ENCODE measurements at places on chromosomes 2 and 18. TPM values are rescaled to one million over a fixed set of nuclear protein-coding genes. Genes with fewer than 3 reads are reported as not detected.
A peak's percentile ranks its signal among the peaks of the same experiment; 100 is the strongest.

C2orf15 gene
- polyA plus RNA-seq: 2.8 TPM

- no peak overlapping the region for H3K27ac ChIP-seq
- no peaks in the 10 kb centered on the region for H3K36me3 ChIP-seq
- no peaks in the 10 kb centered on the region for H3K27me3 ChIP-seq
These were observed 318.0 kb downstream of the ZEB2 start for GRCh38 chr2:144201868-144202468.

DNA sequence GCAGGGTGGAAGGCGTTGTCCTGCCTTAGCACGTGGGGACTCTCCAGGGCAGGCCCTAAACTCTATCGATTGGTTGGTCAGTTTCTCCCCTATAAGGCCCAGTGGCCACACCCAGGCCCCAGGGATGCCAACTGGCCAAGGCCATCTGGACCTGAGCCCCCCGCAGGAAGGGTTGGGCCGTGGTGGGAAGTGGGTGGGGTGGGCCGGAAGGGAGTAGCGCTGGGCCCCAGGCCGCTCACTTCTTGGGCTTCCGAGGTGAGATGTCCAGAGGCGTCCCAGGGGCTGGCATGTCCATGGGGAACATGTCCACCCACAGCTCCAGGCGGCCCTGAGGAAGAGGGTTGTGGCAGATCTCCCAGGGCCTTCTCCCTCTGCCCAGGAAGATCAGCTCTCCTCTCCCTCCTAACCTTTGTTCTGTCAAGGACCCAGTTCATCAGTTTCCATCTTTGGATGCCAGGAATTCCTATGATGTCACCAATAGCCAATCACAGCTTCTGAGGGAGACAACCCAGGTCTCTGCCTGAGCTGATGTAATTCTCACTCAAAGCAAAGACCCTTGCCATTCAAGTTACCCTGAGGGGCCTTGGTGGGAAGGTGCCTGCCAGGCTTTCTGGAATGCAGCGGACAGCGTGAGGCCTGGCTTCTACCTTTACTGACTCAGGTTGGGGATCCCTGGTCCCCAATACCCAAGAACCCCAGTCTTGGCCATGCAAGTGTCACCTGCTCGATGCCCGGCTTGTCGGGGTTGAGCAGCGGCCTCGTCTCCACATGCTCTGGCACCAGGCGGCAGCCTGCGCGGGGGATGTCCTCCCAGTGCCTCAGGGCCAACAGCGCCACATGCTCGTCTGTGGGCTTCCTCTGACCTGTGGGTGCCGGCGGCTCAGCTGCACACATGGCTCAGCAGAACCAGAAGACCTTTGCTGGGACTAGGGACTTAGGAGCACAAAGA, 14.4 kb downstream of the OTOF start:
- H3K27ac ChIP-seq: no peak overlapping the region
- no peaks in the 10 kb centered on the region for H3K36me3 ChIP-seq
- H3K4me1 ChIP-seq: no peaks in the 10 kb centered on the region
- DNase-seq: no peak
- H3K4me3 ChIP-seq: no peak overlapping the region

SUMO1 gene
- 88.6 TPM for polyA plus RNA-seq

GRCh38 chr2:119232666-119232993, 9.0 kb downstream of the STEAP3 start:
- no peaks in the 10 kb centered on the region for H3K36me3 ChIP-seq
- DNase-seq: no peak
- no peak overlapping the region for H3K4me3 ChIP-seq
- no peaks in the 10 kb centered on the region for H3K4me1 ChIP-seq

- H3K27ac ChIP-seq: no peak overlapping the region
- no peak overlapping the region for H3K4me3 ChIP-seq
- no peaks in the 10 kb centered on the region for H3K27me3 ChIP-seq
- DNase-seq: no peak
These were observed 95.0 kb downstream of the STRADB start for GRCh38 chr2:201546576-201546975.

- no peaks in the 10 kb centered on the region for H3K4me1 ChIP-seq
- no peaks in the 10 kb centered on the region for H3K27me3 ChIP-seq
- H3K4me3 ChIP-seq: no peak overlapping the region
- no peaks in the 10 kb centered on the region for H3K36me3 ChIP-seq
- no peak overlapping the region for H3K27ac ChIP-seq
These were observed 441.3 kb downstream of the RND3 start for GRCh38 chr2:150046211-150046610.

IL1RL1 gene
- polyA plus RNA-seq: 3.0 TPM

NOP58 gene
- polyA plus RNA-seq: 22.0 TPM

IL1RL2 gene
- polyA plus RNA-seq: not detected

GRCh38 chr18:44518091-44518615, 162.5 kb upstream of the SETBP1 start:
- no peak overlapping the region for H3K4me3 ChIP-seq
- H3K27ac ChIP-seq: no peak overlapping the region
- H3K36me3 ChIP-seq: no peaks in the 10 kb centered on the region

DNA sequence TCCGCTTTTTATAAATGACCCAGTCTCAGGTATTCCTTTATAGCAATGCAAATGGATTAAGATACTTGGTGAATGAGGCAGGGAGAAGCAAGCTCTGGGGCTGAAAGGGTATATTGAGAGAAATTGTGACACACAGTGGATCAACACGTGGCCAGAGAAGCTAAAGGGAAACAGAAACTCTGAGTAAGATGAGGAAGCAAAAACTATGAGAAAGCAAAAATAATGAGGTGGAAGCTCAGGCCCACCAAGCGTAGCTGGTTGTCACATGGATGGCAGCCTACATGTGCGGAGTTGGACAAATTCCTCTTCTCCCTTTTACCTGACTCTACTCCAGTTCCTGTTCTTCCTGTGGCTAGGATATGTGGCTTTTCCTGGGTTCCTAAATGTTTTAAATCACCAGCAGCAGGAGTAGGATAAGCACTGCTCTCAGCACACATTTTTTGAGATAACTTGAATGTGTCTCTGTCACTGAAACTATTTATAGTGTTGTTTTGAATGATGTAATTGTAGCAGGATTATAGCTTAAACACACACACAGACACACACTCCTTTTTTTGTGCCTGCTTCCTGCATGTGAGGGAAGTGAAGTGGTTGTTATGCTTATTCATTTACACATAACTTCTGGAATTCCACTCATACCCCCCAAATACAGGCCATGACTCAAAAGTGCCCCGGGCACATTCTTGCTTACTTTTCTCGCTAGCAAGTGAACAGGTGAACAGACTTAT, 30.1 kb upstream of the EPC2 start:
- H3K4me3 ChIP-seq: no peak overlapping the region
- no peak for DNase-seq
- no peaks in the 10 kb centered on the region for H3K27me3 ChIP-seq
- peak overlapping the region; percentile 25 for H3K27ac ChIP-seq

DNA sequence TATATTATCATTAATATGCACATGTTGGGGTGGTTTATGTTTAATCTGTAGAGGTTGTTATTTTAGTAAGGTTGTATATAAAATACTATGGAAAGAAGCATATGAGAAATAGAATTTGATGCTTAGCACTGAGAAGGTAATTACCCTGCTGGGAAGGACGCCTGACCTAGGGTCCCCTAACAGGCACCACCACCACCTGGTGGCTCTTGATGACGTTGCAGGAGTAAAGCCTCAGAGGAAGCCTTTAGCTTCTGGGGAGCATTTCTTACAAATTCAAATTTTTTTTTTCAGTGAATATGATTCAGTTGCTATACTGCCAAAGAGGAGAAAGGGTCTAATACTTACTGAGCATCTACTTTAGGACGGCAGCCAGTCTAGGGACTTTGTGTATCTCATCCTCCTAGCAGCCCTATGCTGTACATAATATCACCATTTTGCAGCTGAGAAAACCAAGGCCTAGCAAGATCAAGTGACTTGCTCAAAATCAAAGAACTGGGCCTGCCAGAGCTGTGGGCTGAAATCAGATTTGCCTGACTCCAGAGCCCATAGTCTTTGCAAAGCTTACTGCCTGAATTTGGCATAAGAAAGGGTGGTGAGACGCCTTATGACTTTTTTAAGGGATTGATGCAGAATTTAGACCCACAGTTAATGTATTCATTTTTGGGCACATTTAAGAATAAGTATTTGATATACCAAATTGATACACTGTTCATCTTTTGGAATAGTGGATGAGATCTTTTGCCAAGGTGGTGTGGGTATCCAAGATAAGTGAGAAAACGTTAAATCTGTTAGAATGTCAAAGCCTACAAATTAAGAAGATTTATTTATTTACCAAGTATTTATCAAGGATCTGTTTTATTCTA, 78.8 kb upstream of the GAREM1 start:
- no peaks in the 10 kb centered on the region for H3K27me3 ChIP-seq
- no peak for DNase-seq
- H3K36me3 ChIP-seq: no peaks in the 10 kb centered on the region
- H3K27ac ChIP-seq: no peak overlapping the region
- no peak overlapping the region for H3K4me3 ChIP-seq
- no peaks in the 10 kb centered on the region for H3K4me1 ChIP-seq

DNA sequence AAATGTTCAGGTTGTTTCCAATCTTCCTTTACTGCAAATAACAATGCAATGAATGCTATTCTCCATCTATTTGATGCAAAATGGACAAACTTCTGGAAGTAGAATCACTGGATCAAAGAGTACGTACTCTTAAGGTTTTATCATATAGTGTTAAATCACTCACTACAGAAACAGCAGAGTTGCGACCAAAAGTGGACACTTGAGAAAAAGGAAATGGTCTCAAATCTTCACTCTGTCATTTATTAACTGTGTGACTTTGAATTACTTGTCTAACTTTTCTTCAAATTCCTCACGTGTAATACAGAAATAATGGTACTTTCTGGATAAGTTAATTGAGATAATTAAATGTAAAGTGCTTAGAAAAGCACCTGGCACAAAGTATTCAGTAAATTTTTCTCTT, 78.1 kb downstream of the CERKL start:
- H3K4me1 ChIP-seq: no peaks in the 10 kb centered on the region
- H3K36me3 ChIP-seq: no peaks in the 10 kb centered on the region
- no peaks in the 10 kb centered on the region for H3K27me3 ChIP-seq
- no peak overlapping the region for H3K27ac ChIP-seq

GRCh38 chr2:8451273-8451672, 230.6 kb upstream of the ID2 start:
- no peaks in the 10 kb centered on the region for H3K4me1 ChIP-seq
- peaks cover 1% of the 10 kb centered on the region for H3K27me3 ChIP-seq
- DNase-seq: peak; percentile 2
- H3K27ac ChIP-seq: no peak overlapping the region
- H3K4me3 ChIP-seq: no peak overlapping the region

KHK gene
- 2.4 TPM for polyA plus RNA-seq

GRCh38 chr2:128643221-128644065, 324.8 kb upstream of the HS6ST1 start:
- no peak overlapping the region for H3K27ac ChIP-seq
- no peaks in the 10 kb centered on the region for H3K36me3 ChIP-seq
- no peaks in the 10 kb centered on the region for H3K4me1 ChIP-seq
- H3K27me3 ChIP-seq: no peaks in the 10 kb centered on the region
- H3K4me3 ChIP-seq: no peak overlapping the region
- DNase-seq: peak; percentile 46

DNA sequence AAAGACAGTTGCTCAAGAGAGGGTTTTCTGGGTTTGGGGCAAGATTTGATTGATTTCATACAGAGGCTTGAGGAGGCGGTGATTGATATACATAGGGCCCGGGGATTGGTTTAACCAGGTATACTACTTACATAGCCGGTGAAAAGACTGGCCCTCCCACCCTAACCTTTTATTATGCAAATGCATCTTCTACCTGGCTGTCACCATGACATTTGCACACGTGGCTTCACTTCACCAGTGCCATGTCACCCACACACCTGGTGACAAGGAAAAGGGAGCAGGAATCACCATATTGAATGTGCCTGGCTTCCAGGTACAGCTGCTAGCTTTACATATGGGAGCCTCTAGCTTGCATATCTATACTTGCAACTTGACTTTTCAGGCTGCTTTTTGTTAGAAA, 9.7 kb downstream of the ERMN start:
- no peak overlapping the region for H3K4me3 ChIP-seq
- H3K4me1 ChIP-seq: no peaks in the 10 kb centered on the region
- H3K27ac ChIP-seq: no peak overlapping the region
- H3K36me3 ChIP-seq: no peaks in the 10 kb centered on the region

FTCDNL1 gene
- not detected for polyA plus RNA-seq

DNA sequence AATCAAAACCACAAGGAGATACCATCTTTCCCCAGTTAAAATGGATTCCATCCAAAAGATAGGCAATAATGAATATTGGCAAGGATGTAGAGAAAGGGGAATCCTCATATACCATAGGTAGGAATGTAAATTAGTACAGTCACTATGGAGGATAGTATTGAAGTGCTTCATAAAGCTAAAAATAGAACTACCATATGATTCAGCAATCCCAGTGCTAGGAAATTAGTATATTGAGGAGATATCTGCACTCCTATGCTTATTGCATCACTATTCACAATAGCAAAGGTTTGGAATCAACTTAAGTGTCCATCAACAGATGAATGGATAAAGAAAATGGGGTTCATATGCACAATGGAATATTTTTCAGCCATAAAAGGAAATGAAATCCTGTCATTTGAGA, 251.2 kb downstream of the ZNF804A start:
- H3K4me3 ChIP-seq: no peak overlapping the region
- DNase-seq: no peak
- no peaks in the 10 kb centered on the region for H3K27me3 ChIP-seq
- no peaks in the 10 kb centered on the region for H3K4me1 ChIP-seq
- H3K36me3 ChIP-seq: no peaks in the 10 kb centered on the region

SNRPD1 gene
- polyA plus RNA-seq: 19.7 TPM

GRCh38 chr18:70720607-70721006, 431.8 kb downstream of the SOCS6 start:
- no peak overlapping the region for H3K4me3 ChIP-seq
- H3K36me3 ChIP-seq: no peaks in the 10 kb centered on the region
- H3K27ac ChIP-seq: no peak overlapping the region
- DNase-seq: no peak
- no peaks in the 10 kb centered on the region for H3K4me1 ChIP-seq
- no peaks in the 10 kb centered on the region for H3K27me3 ChIP-seq

GRCh38 chr2:237603049-237603717, 12.6 kb upstream of the RAB17 start:
- peaks cover 21% of the 10 kb centered on the region for H3K4me1 ChIP-seq
- peak overlapping the region; percentile 4 for H3K4me3 ChIP-seq
- no peaks in the 10 kb centered on the region for H3K27me3 ChIP-seq
- DNase-seq: no peak
- no peaks in the 10 kb centered on the region for H3K36me3 ChIP-seq
- peak overlapping the region; percentile 44 for H3K27ac ChIP-seq

- no peaks in the 10 kb centered on the region for H3K27me3 ChIP-seq
- H3K27ac ChIP-seq: peak overlapping the region; percentile 67
- DNase-seq: no peak
These were observed 150.5 kb upstream of the TWIST2 start for GRCh38 chr2:238697193-238698071.
